NCI-H2171 (cell line): ENCODE measurements at places on chromosomes 11 and 22.

GRCh38 chr22:27023591-27023990 lies 366.2 kb downstream of the MIAT start:
- no peak for DNase-seq

GRCh38 chr11:36578458-36578857 lies 10.7 kb downstream of the RAG1 start:
- no peak for DNase-seq

DNA sequence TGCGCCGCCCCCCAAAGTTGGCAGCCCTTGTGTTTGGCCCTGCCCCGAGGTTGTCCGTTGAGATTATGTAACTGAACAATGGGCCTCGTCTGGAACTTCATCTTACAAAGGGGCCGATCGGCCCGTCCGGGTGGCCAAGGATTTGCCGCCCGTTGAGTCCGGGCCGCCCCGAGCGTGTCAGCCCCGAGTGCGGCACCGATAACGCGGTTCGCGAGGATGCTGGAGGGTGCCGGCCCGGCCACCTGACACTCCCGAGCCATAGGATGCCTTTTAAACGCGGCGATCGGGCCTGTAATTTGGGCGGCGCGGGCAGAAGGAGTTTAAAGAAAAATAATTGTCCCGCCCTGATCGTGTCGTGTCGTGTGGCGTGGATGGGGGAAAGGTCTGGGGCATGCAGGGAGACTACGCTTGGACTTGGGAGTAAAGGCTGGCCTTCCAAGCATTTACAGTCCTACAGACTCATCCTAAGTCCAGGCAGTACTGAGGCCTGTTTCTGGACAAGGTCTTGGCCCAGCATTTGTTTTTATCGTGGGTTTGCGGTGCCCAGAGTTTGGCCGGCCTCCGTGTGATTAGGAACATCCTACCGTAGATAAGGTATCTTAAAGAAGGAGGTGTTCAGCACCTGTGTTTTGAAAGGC lies 1.3 kb downstream of the WEE1 start:
- no peak for DNase-seq

GRCh38 chr11:21736404-21736803 lies 456.5 kb upstream of the ANO5 start:
- DNase-seq: no peak

GRCh38 chr11:114929351-114930000 lies 251.1 kb downstream of the NXPE2 start:
- DNase-seq: no peak

DNA sequence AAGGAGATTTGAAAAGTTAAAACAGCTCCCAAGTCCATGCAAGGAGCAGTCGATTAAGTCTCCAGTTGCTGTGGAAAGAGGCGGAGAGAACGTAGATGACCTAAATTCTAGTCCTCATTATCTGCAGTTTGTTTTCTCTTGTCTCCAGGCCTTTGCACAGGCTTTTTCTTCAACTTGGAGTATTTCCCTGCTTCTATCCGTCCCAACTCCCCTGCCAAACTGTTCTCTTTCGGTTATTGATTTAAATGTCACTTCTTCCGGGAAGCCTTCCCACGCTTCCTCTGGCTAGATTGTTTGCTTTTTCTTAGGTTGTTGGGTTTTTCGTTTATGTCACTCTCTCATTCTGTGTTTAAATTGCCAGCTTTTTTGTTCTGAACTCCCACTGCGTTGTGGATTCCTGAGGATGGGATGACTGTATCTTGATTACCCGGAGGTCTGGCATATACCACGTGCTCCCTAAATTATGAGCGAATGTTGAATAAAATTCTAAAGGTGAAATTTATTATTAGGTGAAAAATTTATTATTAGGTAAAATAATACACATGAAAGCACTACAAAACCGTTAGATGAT lies 463 bp downstream of the TMEM126B start:
- no peak for DNase-seq

GRCh38 chr11:87020764-87021365 lies 16.9 kb upstream of the TMEM135 start:
- DNase-seq: no peak
